ENCODE measurements at places on chromosomes 1 and 21. TPM values are rescaled to one million over a fixed set of nuclear protein-coding genes. Genes with fewer than 3 reads are reported as not detected.

The DMRTA2 gene
- total RNA-seq: 0.11 TPM

The OR2T2 gene
- not detected for total RNA-seq

The GBP2 gene
- 31.6 TPM for total RNA-seq

The CACHD1 gene
- 2.8 TPM for total RNA-seq

The PM20D1 gene
- not detected for total RNA-seq

The CCDC27 gene
- total RNA-seq: not detected

The PTCH2 gene
- total RNA-seq: 0.22 TPM

The OR2L5 gene
- under 0.01 TPM for total RNA-seq

The MAB21L3 gene
- 0.11 TPM for total RNA-seq

The PPIH gene
- total RNA-seq: 27.0 TPM

The VASH2 gene
- 0.11 TPM for total RNA-seq

The FNBP1L gene
- 11.8 TPM for total RNA-seq

The NUDT4B gene
- 11.2 TPM for total RNA-seq
